Effector CD4-positive, alpha-beta T cell (primary cell): ENCODE measurements at places on chromosomes 3 and 15.

DNA sequence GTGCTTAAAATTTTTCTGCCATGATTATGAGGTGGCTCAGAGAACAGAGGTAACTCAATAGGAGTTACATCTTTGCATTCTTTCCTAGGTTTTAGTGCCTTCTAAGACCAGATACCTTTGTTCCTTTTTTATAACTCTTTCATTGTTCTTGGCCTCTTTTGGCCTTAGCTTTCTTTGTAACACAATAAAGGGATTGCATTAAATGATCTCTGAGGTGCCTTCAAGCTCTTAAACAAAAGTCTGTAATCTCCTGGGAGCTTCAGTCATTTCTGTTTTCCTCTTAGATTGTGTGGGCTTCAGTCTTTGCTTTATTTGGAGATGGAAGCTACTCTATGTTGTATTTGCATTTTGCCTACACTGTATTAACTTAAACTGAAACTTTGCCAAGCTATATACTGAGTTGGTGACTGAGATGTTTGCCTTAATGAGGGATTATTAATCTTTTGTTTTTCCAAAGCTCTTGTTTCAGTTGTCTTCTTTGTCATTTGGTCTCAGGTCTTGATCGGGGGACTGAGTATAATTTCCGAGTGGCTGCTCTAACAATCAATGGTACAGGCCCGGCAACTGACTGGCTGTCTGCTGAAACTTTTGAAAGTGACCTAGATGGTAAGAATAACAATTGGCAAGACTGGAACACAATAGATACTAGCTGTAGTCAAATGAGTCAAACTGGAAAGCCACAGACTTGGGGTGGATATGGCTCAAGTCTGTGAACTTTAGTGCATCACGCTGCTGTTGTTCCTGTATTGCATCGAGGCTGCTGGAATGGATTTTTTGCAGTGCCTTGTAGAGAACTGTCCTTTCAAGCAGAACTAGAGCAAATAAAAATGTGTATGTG lies 110.3 kb downstream of the HCN4 start:
- DNase-seq = no peak

DNA sequence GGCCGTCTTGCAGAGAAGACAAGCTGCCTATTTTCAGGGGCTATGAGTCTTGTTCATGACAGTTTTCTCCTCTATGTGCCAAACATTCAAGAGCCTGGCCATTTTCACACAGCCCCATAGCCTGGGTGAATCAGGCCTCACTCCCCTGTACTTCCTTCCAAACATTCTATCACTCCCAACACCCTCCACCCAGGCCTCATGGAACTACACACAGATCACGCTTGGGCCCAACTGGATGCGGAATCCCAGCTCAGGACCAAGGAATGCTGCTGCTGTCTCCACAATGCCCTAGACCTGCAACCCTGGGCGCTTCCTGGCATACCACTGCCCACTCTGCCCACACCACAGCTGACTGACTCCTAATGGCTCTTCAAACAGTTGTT lies 39.4 kb upstream of the PCSK6 start:
- DNase-seq = no peak

- DNase-seq = no peak
These were observed at the start of gene DZIP1L for GRCh38 chr3:138114988-138115971. Gene DZIP1L, minus strand, starts transcription at chr3:138115608. Its CDS starts 11,637 bp downstream, at chr3:138103971.

DNA sequence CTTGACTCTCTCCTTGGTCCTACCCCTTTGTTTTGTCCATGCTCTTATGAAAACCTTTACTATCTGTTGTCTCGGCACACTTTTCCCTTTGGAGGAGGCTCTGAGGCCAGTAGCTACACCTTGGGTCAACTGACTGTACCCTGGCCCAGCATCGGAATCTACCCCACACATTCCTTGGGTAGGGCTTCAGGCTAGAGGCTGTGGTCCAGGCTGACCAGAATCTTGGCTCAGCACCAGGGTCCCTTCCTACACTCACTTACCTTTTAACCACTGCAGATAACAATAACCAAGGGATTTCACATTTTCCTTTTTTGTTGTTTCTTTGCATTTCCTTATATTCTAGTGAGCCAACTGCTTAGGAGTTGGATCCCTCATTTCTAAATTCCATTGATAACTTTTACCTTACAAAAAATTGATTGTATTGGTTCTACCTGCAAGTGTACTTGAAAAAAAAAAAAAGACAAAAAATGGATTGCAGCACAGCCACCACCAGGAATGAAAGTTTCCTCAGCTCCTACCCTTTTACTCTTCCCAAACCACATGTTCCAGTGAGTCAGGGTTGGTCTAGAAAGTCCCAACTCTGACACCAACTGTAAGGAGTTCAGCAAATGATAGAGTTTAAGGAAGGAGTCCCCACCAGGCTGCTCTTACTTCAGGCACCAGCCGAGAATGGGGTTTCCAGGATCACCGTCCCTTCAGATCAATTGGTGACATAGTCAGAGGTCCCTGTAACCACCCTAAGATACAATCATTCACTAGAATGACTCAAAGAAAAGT lies 95.6 kb downstream of the FBLN2 start:
- no peak for DNase-seq

DNA sequence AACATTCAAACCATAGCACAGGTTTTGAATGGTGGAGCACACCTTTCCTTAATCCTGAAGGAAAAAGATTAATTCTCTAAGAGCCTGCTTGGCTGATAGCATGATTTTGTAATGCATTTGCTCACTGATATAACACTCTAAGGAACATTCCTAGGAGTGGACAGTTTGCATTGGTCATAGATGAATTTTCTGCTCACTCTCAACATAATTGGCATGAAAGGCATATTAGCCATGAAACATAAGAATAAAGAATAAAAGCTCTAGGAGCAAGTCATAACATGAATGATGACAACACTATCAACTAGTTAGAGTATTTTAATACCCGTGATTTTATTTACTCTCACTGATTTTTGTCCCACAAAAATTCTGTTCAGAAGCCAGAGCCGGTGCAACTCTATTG lies 34.3 kb upstream of the LRTM1 start:
- DNase-seq = no peak

DNA sequence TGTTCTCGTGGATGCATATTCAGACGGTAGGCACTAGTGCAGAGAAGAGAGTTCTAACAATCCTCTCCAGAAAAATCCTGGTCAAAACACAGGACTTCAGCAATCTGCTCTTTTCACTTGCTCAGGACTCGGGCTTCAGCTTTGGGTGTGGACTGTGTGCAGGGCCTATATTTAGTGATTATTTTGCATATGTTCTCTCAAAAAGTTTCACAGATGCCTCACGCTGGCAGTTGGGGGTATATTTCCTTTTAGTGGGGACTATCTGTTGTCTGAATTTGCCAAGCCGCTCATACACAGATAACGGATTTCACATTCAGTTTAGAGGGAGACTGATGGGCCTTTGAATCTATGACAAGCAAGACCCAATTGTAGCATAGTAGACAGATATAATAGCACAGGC lies 54.4 kb upstream of the LRRN1 start:
- DNase-seq = no peak

GRCh38 chr3:104291437-104291851 lies 1075.3 kb upstream of the ALCAM start:
- no peak for DNase-seq

- DNase-seq = no peak
These were observed 10.4 kb downstream of the PODXL2 start for GRCh38 chr3:127639173-127640041.

DNA sequence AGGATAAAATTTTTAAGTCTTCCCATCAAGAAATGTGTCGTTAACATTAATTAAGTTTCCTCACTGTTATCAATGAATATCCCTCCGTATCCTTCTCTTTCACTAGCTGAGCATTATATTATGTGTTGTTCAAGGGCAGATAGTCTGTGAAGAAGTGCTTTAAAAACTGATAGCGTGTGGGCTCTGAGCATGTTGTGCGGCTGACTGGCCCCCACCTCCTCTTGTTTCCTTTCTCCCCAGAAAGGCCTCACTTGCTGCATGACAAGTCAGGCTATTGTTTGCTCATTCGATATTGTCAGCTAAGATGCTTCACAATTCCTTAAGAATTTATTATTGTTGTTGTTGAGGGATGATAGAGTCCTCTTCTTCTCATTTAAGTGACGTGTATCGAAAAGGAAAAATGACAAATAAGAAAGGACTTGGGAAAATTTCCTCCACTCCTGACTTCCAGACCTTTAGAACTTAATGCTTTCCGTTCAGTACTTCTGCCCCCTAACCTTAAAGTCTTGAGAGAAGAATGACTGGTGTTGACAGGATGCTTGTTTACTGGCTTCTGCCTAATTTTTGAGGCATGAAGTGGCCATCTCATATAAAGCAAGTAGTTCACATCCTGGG lies 298.3 kb downstream of the LPP start:
- no peak for DNase-seq

GRCh38 chr15:34976743-34977142 lies 7.2 kb upstream of the AQR start:
- DNase-seq = no peak

DNA sequence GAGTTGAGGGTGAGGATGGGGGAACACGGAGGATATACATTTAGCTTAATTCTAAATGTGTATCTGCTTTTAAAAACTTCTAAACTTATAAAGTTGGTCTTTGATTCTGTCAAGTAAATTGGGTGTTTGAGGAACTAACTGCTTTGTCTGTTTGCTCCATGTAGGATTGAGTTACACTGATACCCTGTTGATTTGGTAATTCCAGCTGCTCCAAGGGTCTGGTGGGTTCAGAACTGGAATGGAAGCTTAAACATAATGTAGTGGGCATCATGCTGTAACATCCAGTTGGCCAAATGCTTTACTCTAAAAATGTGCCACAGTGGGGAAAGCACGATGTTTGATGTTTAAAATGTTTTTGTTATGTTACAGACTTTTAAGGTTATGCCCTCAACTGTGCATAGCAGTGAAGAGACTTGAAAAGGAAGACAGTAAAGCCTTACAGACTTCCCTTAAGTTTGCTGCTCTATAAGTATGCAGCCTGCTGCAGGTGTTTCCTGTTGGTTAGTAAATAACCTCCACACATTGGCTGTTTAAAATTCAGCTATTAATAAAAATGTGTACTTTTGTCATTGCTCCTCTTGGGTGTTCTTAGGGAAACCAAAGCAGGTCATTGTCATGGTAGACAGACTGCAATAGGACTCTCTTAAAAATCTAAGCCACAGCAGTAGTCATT lies 5.9 kb upstream of the EDEM1 start:
- no peak for DNase-seq

GRCh38 chr3:126124896-126125295 lies 41.0 kb upstream of the SLC41A3 start:
- DNase-seq = no peak

GRCh38 chr15:35738370-35738769 lies 192.4 kb upstream of the DPH6 start:
- DNase-seq = no peak

DNA sequence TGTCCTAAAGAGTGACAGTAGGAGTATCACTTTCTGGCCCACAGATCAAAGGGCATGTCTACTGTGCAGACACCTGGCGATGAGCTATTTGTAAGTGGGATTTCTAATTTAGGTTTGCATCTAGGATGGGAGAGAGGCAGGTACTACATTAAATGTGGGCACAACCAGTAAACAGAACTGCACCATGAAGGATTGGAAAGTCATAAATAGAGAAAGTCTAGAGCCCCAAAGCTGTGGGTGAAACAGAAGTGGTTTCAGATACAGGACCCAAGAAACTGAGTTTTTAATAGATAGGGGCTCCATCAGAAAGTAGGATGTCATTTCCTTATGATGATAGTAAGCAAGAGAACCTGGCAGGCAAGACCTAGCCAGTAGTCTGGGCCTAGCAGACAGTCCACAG lies 35.2 kb upstream of the SPPL2A start:
- DNase-seq = no peak

DNA sequence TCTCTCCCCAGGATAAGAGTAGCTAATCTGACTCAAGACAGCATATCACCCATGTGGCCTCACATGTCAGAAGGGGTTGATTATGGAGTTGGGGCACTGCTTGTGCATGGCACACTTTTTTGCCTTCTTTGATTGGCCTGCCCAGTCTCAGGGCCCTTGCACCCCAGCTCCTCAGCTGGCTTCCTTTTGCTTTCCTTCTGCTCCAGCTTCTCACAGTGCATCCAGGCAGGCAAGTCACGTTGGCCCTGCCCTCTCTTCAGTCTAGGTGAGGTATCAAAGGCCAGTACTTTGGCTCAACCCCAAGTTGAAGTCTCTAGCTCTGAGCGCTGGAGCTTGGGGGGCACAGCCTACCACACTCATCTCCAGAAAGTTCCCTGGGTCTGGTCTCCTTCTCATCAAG lies 42.2 kb downstream of the NGRN start:
- no peak for DNase-seq

- DNase-seq = no peak
These were observed 4.2 kb upstream of the SH2D7 start for GRCh38 chr15:78087951-78088772.

DNA sequence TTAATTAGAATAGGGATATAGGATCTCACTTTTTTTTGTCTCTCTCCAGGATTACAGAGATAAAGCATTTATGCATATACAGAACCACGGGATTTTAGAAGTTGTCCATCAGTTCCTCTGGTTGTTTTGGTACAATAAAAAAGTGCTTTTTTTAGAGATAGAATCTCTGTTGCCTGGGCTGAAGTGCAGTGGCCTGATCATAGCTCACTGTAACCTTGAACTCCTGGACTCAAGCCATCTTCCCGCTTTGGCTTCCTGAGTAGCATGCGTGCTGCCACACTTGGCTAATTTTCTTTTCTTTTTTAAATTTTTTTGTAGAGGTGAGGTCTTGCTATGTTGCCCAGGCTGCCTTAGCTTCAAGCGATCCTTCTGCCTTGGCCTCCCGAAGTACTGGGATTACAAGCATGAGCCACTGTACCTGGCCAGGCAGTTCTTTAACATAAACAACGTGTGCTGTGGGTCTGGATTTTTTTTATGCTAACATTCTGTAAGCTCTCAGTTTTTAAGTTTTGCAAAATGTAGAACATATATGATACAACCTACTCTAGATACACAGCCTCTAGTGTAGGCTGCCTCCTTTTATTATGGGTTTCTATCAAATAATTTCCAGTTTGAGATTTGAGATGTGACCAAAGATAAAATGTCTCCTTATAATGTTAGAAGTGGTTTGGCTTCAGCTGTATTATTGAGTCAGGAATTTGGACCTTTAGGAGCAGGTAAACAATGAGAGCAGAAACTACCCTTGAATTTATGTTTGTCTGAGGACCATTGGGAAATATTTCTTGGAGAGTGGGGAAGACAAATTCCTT lies 57.4 kb upstream of the ULK4 start:
- no peak for DNase-seq

GRCh38 chr3:123282461-123282860 lies 80.7 kb downstream of the SEC22A start:
- no peak for DNase-seq

DNA sequence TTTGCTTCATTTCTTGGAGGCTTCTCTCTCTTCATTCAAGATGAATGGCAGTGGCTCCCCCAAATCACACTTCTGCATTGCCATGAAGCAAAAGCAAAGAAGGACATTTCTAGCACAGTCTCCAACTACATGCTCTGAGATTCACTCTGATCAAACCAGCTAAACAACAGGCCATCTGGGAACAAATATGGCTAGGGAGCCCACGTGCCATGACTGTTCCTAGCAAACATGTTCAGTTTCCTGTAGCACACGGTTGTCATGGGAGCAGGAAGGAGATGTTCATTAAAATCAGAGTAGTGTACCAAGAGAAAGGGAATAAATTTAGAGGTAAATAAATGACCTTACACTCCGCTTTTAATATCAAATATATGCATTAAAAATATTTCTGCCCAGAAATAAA lies 327.3 kb downstream of the GBE1 start:
- no peak for DNase-seq

- no peak for DNase-seq
These were observed 64.7 kb downstream of the ISG20 start for GRCh38 chr15:88703533-88703932.
